Urinary bladder (tissue), 4 donors: ENCODE measurements at places on chromosomes 11 and 22. TPM values are rescaled to one million over a fixed set of nuclear protein-coding genes. Genes with fewer than 3 reads are reported as not detected.

The ZFTA gene
- polyA plus RNA-seq = 26.8 TPM

The FXYD2 gene
- 1.9 TPM for polyA plus RNA-seq

The ART1 gene
- not detected for polyA plus RNA-seq

The DGAT2 gene
- polyA plus RNA-seq = 19.4 TPM

GRCh38 chr11:105183426-105183825, 43.9 kb upstream of the CARD18 start:
- DNase-seq = no peak

DNA sequence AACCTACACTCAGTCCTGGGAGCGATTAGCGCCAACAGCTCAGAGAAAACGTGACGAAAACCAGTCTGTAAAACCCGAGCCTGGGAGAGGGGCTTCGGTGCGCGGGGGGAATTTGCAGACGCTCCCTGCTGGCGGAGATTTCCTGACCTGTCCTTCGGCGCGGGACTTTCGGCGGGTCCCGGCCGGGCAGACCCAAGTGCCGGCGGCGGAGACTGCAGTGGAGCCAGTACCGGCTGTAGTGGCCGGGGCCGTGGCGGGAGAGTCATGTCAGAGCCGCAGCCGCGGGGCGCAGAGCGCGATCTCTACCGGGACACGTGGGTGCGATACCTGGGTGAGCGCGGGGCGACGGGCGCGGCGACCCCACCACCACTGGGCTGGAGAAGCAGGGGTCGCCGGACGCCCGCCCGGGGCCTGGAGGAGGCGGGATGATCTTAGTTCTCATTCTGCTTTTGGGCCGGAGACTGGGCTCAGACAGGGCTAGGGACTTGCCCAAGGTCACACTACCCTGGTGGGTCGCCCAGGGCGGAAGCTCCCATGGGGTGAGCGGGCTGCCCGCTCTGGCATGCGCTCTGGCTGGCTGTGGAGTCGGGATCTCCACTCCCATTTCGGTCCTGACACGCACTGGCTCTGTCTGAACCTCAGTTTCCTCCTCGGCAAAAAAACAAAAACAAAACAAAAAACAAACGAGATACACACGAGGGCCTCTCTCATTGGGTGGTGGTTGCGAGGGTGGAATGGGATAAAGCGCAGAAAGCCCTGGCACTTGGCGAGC, at the start of gene MTFP1:
MTFP1 (plus strand) TSS at position 153 of the 772 bp plus-strand sequence; CDS start at position 265, 112 bp downstream.
- peak; percentile 41 for DNase-seq

DNA sequence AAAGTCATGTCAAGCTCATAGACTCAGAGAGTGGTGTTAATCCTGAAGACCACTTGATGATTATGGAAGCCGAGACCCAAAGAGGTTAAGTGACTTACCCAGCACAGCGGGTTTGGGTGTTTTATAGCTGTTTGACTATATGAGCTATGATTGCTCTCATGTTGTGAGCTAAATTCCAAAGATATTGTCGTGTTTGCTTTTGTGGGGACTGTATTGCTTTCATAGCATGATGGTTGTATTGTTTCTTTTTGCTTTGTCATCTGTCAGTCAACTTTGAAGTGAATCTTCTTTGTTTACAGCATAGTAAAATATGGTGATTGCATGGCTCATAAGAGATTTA, 23.7 kb downstream of the NF2 start:
- DNase-seq = no peak

DNA sequence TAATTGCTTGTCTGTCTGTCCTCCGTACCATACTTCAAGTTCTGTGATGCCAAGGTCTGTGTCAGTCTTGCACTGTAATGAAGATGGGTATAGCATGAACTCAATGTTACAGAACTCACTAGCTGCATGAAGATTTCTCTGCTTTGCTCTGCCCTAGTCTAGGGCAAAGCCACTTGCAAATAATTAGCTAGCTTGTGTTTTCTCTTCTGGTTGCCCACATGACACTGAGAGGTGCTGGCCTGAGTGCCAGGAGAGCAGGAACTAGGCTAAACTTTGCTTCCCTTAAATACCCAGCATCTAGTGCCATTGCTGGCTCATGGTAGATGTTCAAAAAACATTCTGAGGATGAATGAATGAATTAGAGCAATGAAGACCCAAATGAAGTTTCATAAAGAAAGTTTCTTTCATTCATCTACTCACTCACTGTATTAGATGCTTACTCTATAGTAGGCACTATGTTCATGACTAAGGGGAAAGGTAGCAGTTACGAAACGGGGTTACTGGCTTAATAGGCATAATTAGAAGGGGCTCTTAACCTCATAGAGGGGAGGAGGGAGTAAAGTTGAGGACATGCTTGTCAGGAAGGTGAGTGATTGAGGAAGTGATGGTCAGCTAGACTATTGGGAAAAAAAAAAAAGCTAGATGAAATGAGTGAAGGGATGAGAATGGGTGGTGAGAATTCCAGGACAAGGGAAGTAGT, 4.4 kb upstream of the ENDOD1 start:
- DNase-seq = no peak

GRCh38 chr11:7034019-7034418, 13.7 kb downstream of the NLRP14 start:
- DNase-seq = no peak

GRCh38 chr11:64929625-64930024, 5.1 kb downstream of the PPP2R5B start:
- DNase-seq = no peak

- no peak for DNase-seq
These were observed 59.4 kb downstream of the GLYATL1 start for GRCh38 chr11:58998480-58999290.

- DNase-seq = no peak
These were observed 319.2 kb upstream of the API5 start for GRCh38 chr11:42992594-42992993.

- DNase-seq = no peak
These were observed 209.5 kb downstream of the NTM start for GRCh38 chr11:131579932-131580387.

- no peak for DNase-seq
These were observed 33.0 kb downstream of the VSIG10L2 start for GRCh38 chr11:125978778-125979407.

DNA sequence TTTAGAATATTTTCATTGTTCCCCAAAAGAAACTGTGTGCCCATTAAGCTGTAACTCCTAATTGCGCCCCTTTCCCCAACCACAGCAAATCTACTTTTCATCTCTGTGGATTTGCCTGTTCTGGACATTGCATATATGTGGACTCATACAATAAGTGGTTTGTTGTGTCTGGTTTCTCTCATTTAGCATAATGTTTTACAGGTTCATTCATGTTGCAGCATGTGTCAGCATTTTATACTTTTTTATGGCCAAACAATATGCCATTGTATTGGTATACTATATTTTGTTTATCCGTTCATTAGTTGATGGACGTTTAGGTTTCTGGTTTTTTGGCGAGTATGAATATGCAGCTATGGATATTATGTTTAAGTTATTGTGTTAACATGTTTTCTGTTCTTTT, 23.8 kb downstream of the NUCB2 start:
- no peak for DNase-seq

GRCh38 chr11:128733440-128734102, 39.7 kb downstream of the FLI1 start:
- DNase-seq = no peak

DNA sequence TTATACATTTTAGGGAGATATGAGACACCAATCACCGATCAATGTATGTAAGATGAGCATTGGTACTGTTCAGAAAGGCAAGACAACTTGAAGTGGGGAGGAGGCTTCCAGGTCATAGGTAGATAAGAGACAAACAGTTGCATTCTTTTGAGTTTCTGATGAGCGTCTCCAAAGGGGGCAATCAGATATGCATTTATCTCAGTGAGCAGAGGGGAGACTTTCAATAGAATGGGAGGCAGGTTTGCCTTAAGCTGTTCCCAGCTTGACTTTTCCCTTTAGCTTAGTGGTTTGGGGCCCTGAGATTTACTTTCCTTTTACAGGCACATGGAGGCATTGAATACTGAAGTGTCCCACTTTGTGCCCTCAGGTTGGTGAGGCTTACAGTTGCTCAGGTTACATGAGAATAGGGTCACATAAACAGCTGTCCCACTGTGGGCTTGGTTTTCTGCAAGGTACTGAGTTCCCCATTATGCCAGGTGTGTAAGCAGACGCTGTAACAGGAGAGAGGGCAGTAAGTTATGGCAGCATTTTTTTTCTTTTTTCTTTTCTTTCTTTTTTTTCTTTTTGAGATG, 129.8 kb upstream of the SERPIND1 start:
- no peak for DNase-seq

DNA sequence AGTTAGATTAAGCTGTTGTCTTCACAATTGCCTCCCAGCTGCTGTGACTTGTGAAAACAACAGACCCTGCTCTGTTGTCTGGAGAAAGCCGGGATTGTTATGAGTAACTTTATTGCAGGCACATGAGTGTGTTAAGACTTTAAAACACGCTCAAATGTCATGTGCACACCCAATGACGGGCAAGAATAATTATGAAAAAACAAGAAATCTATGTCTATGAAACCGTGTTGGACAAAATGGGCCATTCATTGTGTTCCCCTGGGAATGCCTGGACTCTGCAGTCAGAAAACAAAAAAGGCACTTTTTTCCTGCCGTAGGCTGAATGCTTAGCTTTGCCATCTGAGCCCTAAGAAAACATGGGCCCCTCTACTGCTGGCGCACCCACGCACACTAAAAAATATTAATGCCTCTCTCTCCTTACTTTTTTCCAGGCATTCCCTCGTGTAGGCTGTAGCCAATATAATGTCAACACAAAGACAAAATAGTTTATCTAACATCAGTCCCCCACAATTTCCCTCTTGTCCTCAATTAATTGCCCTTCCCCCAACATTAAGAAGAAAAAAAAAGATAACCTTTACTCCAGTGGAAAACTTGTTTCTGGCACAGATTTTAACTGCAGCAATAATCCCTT, 207.9 kb downstream of the SOX6 start:
- peak; percentile 43 for DNase-seq

- DNase-seq = no peak
These were observed 53.0 kb downstream of the RASSF10 start for GRCh38 chr11:13062115-13062514.

- no peak for DNase-seq
These were observed 61.2 kb downstream of the GUCY1A2 start for GRCh38 chr11:106957030-106957482.

DNA sequence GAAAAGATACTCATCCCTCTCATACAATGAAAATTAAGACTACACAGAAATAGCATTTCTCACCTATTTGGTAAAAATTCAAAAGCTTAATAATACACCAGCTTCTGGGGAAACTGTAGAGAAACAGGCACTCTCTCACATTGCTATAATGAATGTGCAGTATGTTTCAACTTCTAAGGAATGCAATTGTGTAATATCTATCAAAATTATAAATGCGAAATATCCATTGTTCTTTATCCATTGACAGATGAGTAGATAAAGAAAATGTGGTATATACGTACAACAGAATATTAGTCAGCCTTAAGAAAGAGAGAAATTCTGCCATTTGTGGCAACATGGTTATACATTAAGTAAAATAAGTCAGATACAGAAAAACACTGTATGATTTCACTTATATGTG, 101.4 kb upstream of the OR9G4 start:
- DNase-seq = no peak

DNA sequence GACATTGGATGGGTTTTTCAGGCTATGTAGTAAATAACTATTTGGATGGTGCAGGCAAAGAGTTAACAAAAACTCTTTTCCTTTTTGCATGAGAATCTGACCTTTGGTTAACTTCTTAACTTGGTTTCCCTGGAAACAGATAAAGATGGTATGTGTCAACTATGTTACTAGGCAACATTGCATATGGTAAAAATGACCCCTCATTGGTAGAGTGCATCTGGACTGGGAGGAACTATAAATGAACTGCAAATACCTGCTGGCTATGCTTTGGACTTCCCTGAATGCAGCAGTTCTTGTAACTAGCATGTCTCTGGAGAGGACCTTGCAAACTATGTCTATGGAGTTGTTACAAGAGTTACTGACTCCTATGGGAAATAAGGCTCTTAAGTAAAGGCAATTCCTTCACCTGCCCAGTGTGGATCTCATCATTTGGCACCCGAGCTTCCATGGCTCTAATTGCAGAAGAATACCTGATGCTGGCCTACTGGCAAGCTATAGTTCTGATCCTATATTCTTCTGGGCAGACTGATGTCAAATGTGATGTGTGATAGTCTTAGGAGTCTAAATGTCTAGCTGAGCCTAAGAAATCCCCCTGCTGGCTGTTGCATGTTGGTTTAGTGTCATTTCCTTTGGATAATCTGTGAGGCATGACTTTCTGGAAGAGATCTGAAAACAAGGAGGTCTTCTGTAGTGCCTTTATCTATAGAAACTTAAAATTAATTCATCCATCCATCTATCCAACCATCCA, 126.7 kb upstream of the MTMR2 start:
- DNase-seq = no peak

- peak; percentile 13 for DNase-seq
These were observed 98.5 kb downstream of the SMCO4 start for GRCh38 chr11:93444617-93445073.
